ENCODE measurements at places on chromosomes 5 and 9.

DNA sequence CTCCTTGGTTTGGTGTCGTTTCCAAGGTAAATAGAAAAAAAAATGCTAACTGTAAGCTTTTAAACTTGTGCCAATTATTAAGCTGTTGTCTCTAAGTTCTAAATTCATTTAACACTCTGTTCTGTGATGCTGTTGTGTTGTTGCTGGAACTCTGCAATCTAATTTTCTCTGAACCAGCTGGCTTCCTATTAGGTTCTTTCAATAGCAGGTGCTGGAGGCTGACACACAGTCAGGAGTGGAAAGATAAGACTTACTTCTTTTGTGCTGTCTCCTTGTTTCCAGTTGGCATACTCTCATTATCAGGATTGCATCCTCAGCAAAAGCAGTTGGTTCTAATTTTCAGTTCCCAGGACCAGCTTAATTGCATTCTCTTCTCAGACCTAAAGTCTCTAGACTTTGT, 1252.6 kb upstream of the NUDT12 start:
- DNase-seq, result no peak

DNA sequence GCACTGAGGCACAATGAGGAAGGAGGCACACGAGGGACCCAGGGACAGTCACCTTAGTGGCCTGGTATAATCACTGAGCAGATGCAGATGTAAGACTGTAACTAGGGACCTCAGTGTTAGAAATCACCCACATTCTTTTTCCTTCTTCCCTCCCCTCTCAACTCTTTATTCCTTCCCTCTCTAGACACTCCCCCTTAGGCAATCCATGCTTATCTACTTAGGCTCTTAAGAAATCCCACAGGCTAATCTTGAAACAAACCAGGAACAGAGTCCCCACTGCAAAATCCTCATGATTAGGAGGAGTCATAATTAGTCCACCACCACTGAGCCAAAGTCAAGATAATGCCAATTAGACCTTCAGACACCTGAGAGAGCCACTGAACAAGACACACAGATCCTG, 84.7 kb downstream of the ELAVL2 start:
- no peak for DNase-seq

DNA sequence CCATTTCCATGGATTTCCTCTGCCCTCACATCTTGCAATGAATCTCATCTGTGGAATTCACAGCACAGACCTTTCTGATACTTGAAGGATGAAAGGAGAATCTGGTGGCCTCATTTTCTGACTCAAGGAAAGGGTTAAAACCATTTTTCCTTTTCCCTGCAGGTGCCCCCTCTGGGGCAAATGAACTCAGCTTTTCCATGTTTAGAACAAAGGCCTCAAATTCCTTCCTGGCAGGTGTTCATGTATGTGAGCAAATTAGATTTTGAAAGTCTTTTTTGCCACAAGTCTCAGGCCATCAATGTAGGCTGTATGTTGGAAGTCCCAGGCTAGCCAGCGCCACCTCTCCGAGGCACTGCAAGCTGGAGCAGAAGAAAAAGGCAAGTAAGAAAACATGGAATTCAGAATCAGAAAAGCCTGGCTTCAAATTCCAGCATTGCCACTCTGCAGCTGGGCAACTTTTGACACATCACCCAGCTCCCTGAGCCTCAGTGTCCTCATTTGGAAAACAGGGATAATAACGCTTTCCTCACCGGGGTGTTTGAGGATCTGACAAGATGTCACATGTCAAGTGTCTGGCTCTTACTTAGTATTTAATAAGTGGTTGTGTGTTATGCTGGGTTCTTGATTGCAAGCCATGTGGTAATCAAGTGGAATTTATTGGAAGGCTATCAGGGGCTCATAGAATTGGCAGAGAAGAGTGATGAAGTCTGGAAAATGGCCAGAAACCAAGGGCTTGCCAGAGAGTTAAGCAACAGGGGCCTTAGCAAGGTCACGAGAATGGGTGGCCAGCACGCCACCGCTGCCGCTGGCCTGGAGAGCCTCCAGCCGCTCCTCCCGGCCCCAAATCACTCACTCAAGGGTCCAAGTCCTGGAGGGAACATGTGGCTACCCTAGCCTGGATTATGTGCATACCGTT, 48.4 kb upstream of the SMIM23 start:
- DNase-seq, result peak; percentile 78

DNA sequence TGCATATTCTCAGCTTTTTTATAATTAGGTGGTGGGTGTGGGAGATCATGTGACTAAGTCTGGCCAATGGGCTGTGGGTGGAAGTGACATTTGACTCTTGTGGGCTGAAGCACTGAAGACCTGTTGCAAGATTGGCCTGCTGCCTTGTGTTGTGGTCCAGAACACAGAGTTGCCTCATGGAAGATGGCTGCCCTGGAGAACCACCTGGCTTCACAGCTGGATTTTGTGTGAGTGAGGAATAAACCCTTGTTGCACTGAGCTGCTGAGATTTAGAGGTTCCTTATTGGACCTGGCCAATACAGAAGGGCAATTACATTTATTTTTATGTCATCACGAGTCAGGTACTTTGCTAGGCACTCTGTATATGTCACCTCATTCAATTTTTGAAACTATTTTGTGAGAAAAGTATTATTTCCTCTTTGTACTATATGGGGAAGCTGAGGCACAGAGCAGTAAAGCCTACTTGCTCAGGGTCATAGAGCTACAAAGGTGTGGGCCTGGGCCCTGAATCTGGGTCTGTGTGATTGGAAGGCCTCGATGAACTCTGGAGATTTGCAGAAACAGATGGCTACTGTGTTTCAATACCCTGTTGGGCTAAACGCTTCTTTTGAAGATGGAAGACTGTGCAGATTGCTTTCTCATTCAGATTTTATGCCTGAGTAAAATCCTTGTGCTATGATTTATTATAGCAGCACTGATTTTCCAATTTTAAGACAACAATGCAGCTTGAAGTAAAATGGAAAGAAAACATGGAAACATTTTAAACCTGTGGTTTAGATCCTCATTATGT, 71.2 kb upstream of the TBC1D2 start:
- DNase-seq, result no peak

DNA sequence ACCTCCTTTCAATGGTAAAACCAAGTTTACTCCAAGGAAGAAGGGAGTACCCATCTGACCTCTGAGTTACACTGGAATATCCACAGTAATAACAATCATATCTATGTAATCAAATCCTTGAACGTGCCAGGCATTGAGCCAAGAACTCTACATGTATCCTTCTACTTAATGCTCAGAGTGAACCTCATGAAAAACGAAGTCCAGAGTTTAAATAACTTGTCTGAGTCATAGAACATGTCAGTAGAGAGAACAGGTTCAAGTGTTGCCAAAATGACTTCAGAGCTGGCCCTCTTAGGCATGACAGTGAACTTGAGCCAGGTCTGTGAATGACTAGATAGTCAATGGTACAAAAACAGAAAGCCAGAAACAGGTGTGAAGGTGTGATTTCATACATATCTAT, 164.1 kb upstream of the ZNF618 start:
- DNase-seq, result peak; percentile 85

DNA sequence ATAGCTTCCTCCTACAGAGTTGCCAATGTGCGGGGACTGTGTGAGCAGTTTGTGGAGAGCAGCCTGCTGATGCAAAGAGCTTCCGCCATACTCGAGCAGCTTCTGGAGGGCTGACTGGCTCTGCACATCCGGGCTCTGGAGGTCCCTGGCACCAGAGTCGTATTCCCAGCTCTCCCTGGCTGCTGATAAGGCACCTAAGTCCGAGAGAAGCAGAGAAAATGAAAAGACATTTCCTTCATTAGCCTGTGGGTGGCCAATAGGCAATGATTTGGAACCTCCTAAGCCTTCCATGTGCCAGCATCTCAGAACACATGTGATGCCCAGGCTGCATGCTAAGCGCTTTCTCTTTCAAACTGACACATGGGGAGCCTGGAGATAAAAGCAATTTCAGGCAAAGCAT, 94.3 kb downstream of the TSSK1B start:
- DNase-seq, result no peak

- DNase-seq, result no peak
Measured at GRCh38 chr9:69254223-69254622, 70.8 kb upstream of the ENTREP1 start.

DNA sequence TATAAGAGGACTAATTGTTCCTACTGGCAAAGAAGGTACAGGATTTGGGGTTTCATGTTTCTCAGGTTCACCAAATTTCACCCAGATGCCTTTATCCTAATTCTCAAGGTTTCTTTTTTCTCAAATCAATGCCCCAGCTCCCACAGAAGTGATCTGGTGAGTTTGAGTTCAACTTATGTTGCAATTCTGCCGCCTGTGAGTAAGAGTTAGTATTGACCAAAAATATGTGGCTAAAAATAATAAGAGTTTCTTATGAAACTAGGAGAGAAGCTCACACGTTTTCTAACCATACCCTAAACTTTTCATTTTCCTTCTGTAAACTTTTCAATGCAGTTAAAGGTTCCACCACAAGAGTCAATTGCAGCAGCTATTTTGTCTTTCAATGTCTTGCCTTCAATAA, 15.1 kb downstream of the SLCO6A1 start:
- no peak for DNase-seq

DNA sequence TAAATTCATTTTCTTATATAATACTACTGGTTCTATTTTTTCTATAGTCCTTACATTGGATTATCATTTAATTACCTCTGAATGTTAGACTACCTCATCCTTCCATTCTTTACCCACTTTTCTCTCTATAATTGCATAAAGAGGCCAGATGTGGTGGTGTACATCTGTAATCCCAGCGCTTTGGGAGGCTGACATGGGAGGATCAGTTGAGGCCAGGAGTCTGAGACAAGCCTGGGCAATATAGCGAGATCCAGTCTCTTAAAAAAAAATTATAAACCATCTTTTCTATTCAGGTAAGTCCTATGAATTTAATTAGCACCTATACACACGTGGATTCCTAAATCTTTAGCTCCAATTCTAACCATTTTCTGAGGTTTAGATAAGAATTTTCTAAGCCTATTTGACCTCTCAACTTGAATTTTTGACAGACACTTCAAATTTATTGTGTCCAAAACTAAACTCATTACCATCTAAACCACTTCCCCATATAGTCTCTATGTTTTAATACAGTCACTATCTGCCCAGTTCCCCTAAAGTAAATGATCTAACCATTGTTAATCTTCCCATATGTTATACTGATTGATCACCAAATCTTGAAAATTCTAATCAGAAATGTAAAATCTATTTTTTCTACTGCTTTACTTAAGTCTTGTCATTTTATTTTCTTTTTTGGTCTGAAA, 33.0 kb upstream of the CHD1 start:
- no peak for DNase-seq

- DNase-seq, result no peak
Measured at GRCh38 chr9:70814597-70814996, 306.8 kb downstream of the TRPM3 start.

DNA sequence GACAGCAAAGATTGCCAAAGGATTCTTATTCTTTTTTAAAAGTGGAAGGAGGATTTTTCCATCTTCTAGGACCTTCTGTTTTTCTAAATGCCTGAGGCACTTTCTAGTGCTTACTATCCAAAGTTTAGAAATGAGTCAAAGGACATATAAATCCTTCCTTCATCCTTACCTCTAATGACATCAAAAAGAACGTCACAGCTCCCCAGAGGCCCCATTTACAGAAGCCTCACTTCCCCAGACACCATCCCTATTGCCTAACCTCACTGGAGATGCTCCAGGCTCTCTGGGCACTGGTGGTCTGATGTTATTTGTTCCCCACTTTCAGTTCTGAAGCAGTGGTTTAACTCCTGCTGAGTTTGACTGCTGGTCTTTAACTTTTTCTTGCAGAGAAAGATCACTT, 504.3 kb downstream of the AGTPBP1 start:
- DNase-seq, result no peak

GRCh38 chr5:114419067-114419388, 57.2 kb downstream of the KCNN2 start:
- no peak for DNase-seq

- no peak for DNase-seq
Measured at GRCh38 chr9:17847908-17848307, 269.0 kb downstream of the SH3GL2 start.

DNA sequence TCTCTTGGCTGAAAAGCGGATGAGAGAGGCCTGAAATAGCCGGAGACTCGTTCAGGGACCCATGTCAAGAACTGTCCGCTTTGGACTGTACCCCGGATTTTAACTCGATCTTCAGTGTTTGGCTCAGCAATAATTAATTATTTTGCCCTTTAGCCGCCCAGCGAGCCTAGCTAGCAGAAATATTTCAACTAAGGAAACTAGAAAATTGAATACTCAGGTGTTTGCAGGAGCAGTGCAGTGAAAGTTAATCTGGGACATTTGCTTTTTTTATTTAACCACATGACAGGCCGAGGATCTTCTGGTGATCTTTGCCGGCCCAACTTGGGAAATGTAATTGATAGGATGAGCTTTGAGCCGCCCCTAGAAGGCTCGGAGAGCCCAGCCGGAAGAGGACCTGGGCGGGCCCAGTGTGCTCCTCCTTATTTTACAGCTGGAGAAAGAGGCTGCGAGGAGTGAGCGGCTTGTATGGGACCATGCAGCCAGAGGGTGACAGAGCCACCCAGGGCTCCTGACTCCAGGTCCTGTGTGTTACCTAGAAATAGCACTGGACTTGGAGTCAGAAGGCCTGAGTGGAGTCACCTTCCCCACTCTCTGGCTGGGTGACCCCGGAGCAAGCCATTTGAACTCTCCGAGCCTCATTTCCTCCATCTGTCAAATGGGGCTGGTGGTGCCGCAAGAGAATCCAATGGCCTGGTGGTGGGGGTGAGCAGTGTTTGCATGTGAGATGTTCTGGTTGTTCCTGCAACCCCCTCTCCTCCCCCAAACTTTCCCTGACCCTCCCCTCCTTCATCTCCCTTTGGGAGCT, 2.4 kb downstream of the PPARGC1B start:
- peak; percentile 31 for DNase-seq

- peak; percentile 14 for DNase-seq
Measured at GRCh38 chr9:134213508-134213850, 49.1 kb upstream of the RNU6ATAC start.

DNA sequence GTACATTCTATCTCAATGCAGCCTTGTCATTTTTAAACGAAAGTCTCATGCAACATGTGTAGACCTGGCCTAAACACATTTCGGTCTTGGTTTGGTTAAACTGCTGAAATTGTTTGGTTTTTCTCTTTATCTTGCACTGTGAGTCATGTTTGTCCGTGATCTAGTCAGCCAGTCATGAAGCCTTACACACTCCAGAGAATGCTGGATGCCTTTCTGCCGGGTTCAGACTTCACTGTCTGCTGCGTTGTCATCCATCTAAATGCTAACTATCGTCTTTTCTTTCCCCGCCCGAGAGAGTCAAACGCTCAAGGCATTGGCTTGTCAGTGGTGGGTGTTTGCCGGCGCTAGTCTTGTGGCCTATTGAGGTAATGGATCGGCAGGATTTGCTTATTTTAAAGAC, 1194.6 kb upstream of the WWC1 start:
- no peak for DNase-seq

Measured in lung (tissue), 17 donors.